ENCODE measurements at places on chromosomes 13 and 19.

DNA sequence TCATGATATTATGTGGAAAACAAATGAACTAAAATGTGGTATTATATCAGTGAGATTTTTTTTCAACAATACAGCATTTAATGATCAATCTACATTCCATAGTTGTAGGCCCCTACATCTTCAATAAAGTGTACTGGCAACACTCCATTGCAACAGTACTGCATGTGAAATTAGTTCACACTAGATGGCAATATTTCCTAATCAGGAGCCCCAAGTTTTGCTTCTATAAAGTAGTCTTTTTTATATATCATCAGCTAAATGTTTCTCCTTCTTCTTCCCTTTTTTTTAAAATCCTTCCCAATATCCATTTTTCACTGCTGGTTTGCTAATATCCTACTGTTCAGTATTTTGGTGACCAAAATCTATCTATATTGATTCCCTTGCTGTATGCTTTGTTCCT lies 528.3 kb upstream of the ATXN8OS start:
- DNase-seq = no peak

DNA sequence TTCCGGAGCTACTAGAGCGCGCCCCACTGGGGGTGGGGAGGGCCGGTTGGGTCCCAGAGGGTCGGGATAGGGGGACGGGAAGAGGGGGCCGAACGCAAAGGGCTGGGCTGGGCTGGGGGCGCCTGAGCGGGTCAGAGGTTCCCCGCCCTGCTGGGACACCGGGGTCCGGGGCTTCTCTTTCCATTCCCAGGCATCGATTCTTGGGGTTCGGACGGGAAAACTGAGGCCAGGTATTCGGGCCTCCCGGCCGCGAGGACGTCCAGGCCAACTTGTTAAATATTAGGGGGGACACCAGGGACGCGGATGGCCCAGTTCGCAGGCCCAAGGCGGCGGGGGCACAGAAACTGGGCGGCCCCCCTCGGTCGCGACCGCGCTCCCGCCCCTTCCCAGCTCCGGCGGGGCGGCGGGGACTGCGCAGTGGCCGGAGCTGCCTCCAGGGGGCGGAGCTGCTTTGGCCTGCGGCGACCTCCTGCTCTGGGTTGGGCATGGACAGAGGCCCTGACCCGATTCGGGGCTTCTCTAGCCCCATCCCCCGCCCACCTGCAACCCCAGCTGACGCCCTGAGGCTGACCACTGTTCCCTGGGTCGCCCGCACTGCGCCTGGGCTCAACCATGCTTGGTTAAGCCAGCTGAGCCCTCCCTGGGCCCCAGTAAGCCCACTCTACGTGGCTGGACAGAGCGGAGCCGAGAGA lies 1.2 kb upstream of the KLF16 start:
- DNase-seq = peak; percentile 84

- DNase-seq = no peak
Observed at GRCh38 chr19:18221815-18222725, 4.2 kb downstream of the PDE4C start.

GRCh38 chr13:25203127-25203740 lies 31.1 kb upstream of the AMER2 start:
- DNase-seq = no peak

DNA sequence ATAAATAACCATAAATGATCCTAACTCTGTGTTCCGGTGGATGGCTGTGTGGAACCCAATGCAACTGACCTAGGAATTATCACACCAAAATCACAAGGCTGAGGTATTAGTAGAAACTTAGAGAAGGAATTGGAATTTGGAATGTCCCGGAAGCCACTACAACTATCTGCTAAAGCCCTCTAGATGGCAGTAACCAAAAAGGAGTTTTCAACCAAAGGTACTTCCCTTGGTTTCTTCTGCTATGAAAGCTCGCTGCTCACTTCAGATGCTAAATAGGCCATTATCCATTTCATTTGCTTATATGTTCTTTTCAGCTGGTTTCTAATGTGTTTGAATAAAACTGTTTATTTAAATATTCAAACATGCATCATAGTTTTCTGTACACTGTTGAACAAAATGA lies 1589.1 kb upstream of the SPRY2 start:
- no peak for DNase-seq

DNA sequence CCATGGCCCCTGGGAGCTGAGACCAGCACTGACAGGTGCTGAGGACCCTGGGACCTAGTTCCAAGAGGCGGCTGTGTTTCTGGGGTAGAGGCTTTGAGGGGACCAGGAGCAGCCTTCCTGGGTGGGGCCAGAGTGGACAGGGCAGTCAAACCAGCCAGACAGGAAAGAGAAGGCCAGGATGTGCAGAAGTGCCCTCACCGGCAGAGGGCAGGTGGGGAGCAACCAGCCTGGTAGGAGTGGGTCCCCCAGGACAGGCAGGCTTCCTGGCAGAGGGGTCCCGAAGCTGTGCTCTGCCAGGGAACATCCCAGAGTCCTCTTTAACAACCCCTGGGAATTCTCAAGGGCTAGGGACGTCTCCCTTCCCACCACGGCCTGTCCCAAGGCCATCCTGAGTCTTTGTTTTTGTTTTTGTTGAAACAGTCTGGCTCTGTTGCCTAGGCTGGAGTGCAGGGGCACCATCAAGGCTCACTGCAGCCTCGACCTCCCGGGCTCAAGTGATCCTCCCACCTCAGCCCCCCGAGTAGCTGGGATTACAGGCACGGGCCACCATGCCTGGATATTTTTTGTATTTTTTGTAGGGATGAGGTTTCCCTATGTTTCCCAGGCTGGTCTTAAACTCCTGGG lies 3.0 kb upstream of the HIPK4 start:
- DNase-seq = no peak
